ENCODE measurements at places on chromosomes 3 and 15.

- no peak for DNase-seq
Measured at GRCh38 chr3:23979569-23979968, 34.5 kb downstream of the NR1D2 start.

GRCh38 chr3:25952133-25952532 lies 162.2 kb downstream of the OXSM start:
- no peak for DNase-seq

GRCh38 chr15:25775317-25775912 lies 87.7 kb downstream of the ATP10A start:
- no peak for DNase-seq

- no peak for DNase-seq
Measured at GRCh38 chr3:196788528-196788927, 48.9 kb downstream of the PAK2 start.
